ENCODE measurements at places on chromosomes 12 and 14. TPM values are rescaled to one million over a fixed set of nuclear protein-coding genes. Genes with fewer than 3 reads are reported as not detected.

The TAS2R19 gene
- total RNA-seq = 0.15 TPM

The CELA1 gene
- total RNA-seq = not detected

The SLC8B1 gene
- 7.5 TPM for total RNA-seq

The DEPDC4 gene
- total RNA-seq = 0.80 TPM

The KRT81 gene
- 3,573 TPM for total RNA-seq

The CD27 gene
- total RNA-seq = not detected

The TMTC2 gene
- total RNA-seq = 1.1 TPM

The SBNO1 gene
- 33.7 TPM for total RNA-seq

The CRIP1 gene
- total RNA-seq = 1,691 TPM

The P2RX7 gene
- total RNA-seq = not detected

The KLRC1 gene
- total RNA-seq = not detected

The KLRC2 gene
- 1.7 TPM for total RNA-seq

The PPP4R4 gene
- total RNA-seq = 0.24 TPM
